Ascending aorta (tissue), 2 donors: ENCODE measurements at places on chromosomes 1 and 21. TPM values are rescaled to one million over a fixed set of nuclear protein-coding genes. Genes with fewer than 3 reads are reported as not detected.

OR2L2 gene
- not detected for total RNA-seq

KDM5B gene
- 61.7 TPM for total RNA-seq

LCE3D gene
- total RNA-seq = not detected

CD5L gene
- total RNA-seq = not detected

CNKSR1 gene
- total RNA-seq = not detected

LHX8 gene
- total RNA-seq = not detected

ITGB3BP gene
- 4.2 TPM for total RNA-seq

RPE65 gene
- total RNA-seq = not detected

DISC1 gene
- 16.0 TPM for total RNA-seq

ADGRL4 gene
- 73.5 TPM for total RNA-seq

DMRTA2 gene
- total RNA-seq = not detected

PTPN22 gene
- 2.3 TPM for total RNA-seq

CCDC27 gene
- not detected for total RNA-seq

C1orf159 gene
- total RNA-seq = 23.7 TPM

AHCTF1 gene
- total RNA-seq = 16.5 TPM

SPATA46 gene
- not detected for total RNA-seq

C1orf87 gene
- total RNA-seq = not detected

GOLPH3L gene
- total RNA-seq = 14.7 TPM

SRGAP2B gene
- total RNA-seq = 6.5 TPM

HMCN1 gene
- 61.7 TPM for total RNA-seq

KCNJ9 gene
- total RNA-seq = 1.2 TPM

ESRRG gene
- not detected for total RNA-seq

FMOD gene
- 92.3 TPM for total RNA-seq

FAM167B gene
- 26.1 TPM for total RNA-seq

CR1L gene
- not detected for total RNA-seq

KRTAP19-1 gene
- not detected for total RNA-seq

NEGR1 gene
- total RNA-seq = 42.8 TPM

DDX59 gene
- total RNA-seq = 7.6 TPM

KRTAP21-2 gene
- not detected for total RNA-seq

PRR9 gene
- total RNA-seq = not detected

SERINC2 gene
- 10.7 TPM for total RNA-seq

OTUD7B gene
- total RNA-seq = 7.1 TPM

VANGL2 gene
- 0.96 TPM for total RNA-seq

PRELP gene
- 142 TPM for total RNA-seq

PRDM15 gene
- 20.5 TPM for total RNA-seq

NUP210L gene
- total RNA-seq = not detected

NBPF4 gene
- total RNA-seq = not detected

SESN2 gene
- 7.6 TPM for total RNA-seq

HRNR gene
- not detected for total RNA-seq

RYR2 gene
- total RNA-seq = 15.2 TPM

TBX19 gene
- 0.64 TPM for total RNA-seq

SHISAL2A gene
- not detected for total RNA-seq

NPPB gene
- total RNA-seq = not detected

TNNI3K gene
- 3.9 TPM for total RNA-seq
